Renal cortical epithelial cell (primary cell): ENCODE measurements at places on chromosomes 1 and 21. TPM values are rescaled to one million over a fixed set of nuclear protein-coding genes. Genes with fewer than 3 reads are reported as not detected.

DNA sequence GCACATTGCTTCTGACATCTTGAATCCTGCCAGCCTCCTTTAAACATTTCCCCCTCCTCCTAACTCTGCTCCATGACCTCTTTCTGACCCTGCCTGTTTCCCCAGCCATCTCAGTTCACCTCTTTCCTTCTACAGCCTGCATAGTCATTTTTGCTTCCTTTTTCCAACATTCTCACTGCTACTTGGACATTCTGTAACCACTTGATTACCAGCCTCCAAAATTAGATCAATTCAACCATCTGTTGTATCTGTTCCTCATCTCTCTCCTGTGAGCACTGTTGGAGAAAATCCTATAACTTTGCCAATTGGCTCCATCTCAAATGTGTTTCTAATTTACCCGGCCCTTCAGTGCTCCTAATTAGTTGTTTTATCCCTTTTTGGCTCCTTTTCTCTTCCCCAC is 27.5 kb upstream of the GPR88 start:
- no peak for DNase-seq

Gene ANXA9
- 0.30 and 1.6 TPM in 2 replicates for total RNA-seq

DNA sequence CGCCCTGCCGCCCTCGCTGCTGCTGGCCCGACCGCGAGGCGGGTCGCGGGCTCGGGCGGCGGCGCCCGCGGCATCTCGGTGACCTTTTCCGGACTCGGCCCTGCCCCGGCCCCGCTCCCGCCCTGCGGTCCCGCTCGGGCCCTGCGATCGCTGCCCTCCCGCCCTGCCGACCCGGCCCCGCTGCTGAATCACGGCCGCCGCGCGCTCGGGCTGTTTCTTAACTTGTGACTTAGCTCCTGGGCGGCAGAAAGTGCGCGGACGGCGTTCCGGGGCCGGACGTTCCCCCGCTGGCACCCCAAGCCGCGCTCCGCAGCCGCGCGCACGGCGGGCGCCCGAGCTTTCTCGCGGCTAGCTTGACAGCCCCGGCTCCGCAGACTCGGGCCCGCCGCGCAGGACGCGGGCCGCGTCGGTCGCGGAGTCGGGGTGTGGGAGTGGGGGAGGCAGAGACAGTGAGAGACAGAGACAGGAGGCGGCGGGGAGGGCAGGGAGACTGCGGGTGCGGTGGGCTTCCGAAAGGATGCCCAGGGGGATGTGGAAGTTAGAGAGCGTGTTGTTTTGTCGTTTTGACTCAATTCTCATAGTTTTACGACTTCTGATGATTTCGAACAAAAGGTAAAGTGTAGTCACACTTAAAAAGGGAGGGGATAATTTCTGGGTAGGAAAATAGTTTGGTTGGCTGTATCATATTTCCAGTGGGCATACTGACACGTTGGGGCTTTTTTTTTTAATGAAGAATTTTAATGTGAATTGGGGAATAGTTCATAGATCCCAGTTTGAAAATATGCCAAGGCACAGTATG is 49.8 kb downstream of the PRDM2 start:
- no peak for DNase-seq

- DNase-seq = no peak
Observed at GRCh38 chr1:36533897-36534296, 51.2 kb upstream of the CSF3R start.

Gene LCE1D
- not detected in 2 replicates for total RNA-seq

Gene CYB5RL
- total RNA-seq = 2.6 and 6.0 TPM in 2 replicates

GRCh38 chr1:208002672-208003071 is 91.7 kb upstream of the CD34 start:
- no peak for DNase-seq

Gene ITLN2
- not detected in 2 replicates for total RNA-seq

GRCh38 chr1:182682898-182683501 is 1.4 kb downstream of the RGS8 start:
- DNase-seq = no peak

GRCh38 chr1:27233667-27234048 is 774 bp upstream of the WDTC1 start:
- DNase-seq = no peak

DNA sequence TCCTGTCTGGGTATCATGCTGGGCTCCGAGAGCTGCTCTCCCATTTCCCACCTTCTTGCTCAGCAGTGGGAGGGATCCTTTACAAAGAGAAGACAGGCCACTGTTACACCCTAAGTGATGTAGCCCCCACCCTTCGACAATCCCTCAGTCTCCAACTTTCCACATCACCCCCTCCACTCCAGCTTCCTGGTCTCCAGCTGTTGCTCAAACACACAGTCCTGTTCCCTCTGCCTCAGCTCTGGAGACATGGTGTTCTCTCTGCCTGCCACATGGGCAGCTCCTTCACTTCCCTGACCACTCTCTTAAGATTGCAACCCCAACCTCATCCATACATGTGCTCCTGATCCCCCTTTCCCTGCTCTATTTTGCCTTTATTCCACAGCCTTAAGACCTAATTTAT is 37.7 kb downstream of the SLC30A1 start:
- no peak for DNase-seq

- peak; percentile 5 for DNase-seq
Observed at GRCh38 chr1:187390215-187390818, 561.6 kb downstream of the PLA2G4A start.
